ENCODE measurements at places on chromosomes 11 and 22.
A peak's percentile ranks its signal among the peaks of the same experiment; 100 is the strongest.

DNA sequence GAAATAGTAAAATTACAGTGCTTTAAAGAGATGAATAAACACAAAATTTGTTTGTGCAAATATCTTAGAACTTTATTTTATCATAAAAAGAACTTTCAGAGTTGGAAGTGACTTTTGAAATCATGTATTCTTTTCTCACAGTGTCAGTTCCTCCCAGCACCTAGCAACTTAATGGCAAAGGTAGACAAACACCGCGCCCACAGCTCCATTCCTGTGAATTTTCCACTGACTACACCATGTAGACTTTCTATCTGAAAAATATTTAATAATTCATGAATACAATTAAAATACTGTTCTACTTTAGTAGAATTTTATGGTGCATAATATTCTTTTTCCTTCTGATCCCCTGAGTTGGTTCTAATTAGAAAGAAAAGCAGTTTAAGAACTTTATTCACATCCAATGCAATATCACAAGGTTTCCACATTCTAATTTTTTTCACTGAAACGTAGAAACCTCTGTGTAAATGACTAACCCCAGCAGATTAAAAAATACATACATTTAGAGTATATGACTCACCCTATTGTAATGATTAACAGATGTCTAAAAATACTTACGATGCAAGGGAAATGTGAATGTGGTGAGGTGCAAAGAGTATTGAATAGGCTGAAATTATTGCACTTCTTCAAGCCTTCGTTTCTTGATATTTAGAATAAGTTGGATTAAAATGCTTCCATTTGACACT, 218.2 kb upstream of the CCDC179 start:
- DNase-seq = no peak

- DNase-seq = no peak
These were observed 9.4 kb downstream of the SPATA19 start for GRCh38 chr11:133835593-133836548.

DNA sequence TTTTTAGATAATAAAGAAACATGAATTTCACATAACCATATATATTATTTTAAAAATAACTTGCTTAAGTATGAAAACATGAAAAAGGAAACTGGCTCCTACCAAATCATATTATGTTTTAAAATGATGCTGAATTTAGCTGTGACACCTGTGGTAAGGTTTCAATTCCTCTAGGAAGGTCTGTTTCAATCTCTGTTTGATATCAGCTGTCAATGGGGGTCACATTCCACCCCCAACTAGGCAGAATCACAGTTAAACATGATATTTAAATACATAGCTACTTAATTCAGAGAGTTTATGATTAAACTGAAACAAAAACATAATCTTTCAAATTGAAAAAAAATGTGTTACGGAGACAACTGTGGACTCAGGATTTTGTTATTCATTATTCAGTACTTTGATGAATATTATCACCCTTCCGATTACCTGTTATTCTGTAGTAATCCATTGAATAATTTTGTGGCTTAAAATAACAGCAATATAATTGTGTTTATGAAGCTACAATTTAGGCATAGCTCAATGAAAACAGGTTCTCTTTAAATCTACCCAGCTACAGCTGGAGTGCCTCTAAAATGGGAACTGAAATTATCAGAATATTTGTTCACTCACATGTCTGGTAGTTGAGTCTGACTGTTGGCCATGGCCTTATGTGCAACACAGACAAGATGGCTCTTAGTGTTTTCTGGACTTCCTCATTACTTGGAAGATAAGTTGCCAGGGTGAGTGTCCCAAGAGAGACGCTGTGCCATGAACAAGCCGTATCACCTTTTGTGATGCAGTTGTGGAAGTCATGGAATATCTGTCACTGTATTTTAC, 244.6 kb upstream of the ANO3 start:
- no peak for DNase-seq

DNA sequence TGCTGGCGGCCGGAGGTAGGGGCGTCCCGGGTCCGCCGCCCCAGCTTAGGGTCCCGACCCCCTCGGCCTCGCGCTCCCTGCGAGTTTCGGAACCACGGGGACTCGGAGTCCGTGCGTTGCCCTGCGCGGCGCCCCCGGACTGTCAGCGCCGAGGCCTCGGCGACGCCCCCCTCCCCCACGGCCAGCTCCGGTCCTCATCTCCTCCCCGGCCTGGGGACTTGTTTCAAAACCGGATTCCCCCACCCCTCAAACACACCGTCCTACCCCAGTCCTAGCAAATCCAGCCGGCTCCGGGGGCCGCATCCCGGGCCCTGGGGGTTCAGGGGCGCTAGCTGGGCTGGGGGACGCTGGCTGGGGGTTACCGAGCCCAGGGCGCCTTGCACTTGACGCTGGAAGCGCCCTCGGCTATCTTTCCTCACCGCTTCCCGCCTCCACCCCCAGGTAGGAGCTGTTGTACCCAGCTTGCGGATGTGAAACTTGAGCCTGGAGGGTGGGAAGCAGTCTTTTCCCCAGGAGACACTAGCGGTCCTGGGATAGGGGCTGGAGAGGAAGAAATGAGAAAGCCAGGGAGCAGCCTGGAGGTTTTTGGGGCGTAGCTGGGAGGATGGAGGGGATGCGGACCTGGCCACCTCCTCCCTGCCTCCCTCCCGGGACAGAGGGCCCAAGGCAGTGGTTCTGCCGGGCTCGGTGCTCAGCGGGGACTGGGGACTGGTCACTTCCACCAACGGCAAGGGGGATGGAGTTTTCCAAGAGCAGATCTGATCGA, 550 bp downstream of the FBLN1 start:
- DNase-seq = peak; percentile 64

Data from NCI-H2171 treated with DMSO at 0.1 percent for 48 hours (cell line).